Activated T-cell treated with anti-CD3 and anti-CD28 coated beads for 48 hours (primary cell): ENCODE measurements at places on chromosomes 12 and 14.
A peak's percentile ranks its signal among the peaks of the same experiment; 100 is the strongest.

GRCh38 chr14:93044121-93044520, 71.6 kb downstream of the ITPK1 start:
- DNase-seq: no peak

DNA sequence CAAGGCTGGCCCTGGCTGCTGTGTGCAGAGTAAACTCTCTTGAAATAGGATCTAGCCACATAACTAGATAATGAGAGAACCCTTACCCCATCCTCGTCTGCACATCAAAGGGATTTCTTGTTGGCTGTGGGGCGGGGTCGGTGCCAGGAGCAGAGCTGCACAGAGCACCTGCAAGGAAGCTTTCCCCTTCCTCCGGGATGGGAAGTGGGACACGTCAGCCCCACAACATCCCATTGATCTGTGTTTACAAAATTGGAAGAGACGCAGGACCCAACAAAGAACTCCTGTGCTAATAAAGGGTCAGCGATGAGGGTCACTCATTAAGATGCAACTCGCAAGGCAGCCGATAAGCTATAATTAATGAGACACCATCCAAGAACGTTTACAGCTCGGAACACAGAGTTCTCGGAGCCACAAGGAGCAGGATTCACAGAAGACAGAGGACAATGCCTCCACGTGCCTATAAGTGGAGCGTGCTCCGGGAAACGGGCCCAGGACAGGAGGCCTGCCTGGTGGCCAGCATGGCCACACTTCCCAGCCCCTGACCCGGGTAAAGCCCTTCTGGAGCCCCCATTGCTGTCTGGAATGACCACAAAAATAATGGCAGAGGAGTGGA, 171.5 kb downstream of the SLC15A4 start:
- DNase-seq: no peak

- DNase-seq: no peak
These were observed 45.6 kb upstream of the EGLN3 start for GRCh38 chr14:33996462-33996861.

GRCh38 chr12:93229494-93230325, 148.0 kb upstream of the NUDT4 start:
- no peak for DNase-seq

- DNase-seq: no peak
These were observed 208.5 kb upstream of the DIO2 start for GRCh38 chr14:80419769-80420168.

DNA sequence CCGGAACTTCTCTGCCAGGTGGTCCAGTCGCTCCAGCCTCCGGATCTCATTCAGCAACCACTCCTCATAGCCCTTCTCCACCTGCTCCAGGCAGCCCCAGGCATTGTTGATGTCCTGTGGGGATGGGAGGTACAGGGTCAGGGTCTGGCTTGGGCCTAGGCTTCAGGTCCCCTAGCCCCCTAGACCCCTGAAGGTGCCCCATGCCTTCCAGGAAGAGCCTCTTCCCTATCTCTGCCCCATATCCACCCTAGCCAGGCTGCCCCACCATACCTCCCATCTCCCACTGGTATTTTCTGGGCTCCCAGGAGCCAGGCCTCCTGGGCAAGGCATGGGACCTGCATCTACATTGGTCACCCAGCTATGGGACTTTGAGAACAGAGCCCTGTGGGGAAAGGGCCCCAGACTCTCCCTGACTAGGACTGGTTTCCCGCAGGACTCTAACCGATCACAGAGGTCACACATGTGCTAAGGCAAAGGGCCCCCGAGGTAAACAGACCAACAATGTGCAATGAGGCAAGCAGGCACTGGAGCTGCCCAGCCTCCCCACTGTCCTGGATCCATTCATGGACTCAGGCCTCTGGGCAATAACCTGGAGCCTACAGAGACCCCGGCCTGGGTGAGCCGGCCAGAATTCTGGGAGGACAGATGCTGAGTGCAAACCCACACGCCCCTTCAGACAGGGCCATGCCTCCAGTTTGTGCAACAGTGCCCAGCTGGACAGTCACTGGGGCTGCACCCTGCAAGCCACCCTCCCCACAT, 88.8 kb downstream of the ACTN1 start:
- DNase-seq: no peak

- DNase-seq: no peak
These were observed 164.2 kb downstream of the SSPN start for GRCh38 chr12:26359576-26359975.

GRCh38 chr12:43884683-43885410, 49.0 kb downstream of the TMEM117 start:
- DNase-seq: no peak

GRCh38 chr14:91681893-91682563, 49.9 kb downstream of the CATSPERB start:
- peak; percentile 3 for DNase-seq

DNA sequence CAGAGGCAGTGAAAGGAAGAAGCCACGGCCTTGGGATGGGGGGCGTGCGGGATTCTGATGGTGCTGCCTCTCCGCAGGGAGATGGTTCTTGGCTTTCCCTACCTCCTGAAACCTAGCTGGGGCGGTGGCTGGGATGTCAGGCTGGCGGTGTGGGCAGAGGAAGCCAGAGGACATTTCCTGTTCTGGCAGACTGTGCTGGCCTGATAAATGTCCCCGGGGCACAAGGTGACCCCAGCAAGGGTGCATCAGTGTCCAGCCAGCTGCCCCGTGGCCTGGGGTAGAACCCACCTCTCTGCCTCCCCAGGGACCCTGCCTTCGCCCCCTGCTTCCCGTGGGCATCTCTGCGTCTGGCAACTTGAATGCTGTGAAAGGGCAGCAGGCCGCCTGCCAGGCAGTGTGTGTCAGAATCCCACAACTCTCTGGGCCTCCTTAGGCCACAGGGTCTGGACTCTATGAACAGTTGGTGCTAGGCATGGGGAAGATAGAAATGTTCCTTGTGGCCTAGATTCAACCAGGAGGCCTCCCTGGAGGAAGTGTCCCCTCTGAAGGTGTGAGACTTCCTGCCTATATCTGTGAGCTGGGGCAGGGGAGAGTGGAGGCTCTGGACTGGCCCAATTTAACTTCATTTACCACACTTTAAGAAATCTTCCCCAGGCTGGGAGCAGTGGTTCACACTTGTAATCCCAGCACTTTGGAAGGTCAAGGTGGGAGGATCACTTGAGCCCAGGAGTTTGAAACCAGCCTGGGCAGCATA, 4.9 kb downstream of the SH2B3 start:
- no peak for DNase-seq

DNA sequence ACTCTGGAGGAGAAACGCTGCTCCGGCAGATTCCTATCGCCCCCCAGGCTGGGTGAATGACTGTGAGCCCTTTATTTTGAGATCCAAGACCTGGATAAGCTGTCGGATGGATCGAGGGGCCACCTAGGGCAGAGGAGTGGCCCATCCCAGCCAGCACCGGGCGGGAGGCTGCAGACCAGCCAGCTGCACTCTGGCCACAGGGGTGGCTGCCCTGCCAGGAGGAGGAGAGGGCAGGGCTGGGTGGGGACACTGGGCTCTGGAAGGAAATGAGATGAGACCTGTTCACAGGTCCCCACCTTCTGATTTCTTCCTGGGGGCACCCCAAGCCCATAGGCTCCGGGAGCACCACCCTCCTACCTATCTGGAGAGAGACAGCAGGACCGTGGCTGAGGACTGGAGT, 140.0 kb downstream of the PIWIL1 start:
- no peak for DNase-seq

- no peak for DNase-seq
These were observed 54.4 kb upstream of the KRR1 start for GRCh38 chr12:75565795-75566194.

GRCh38 chr12:15527201-15528080, 205.1 kb downstream of the PTPRO start:
- DNase-seq: no peak

GRCh38 chr14:98501836-98502235, 770.2 kb downstream of the BCL11B start:
- DNase-seq: no peak

DNA sequence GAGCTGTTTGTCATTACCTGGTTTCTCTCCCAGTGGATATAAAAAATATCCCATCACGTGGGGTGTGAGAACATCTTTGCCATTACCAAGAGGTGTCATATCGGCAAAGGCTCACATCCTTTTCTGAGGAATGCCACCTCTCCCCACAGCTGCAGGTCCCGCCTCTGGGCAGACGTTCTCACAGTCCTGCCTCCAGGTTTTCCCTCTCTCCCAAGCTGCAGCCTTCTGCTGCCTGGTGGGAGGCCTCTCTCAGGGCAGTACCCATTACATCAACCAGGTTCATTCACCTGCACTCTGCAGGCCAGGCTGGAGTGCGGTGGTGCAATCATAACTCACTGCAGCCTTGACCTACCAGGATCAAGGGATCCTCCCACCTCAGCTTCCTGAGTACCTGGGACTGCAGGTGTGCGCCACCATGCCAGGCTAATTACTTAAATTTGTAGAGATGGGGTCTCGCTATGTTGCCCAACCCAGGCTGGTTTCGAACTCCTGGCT, 15.0 kb upstream of the TMEM119 start:
- DNase-seq: no peak

GRCh38 chr12:72272091-72272661, at the start of gene TRHDE:
TRHDE (plus strand) TSS chr12:72272370; CDS start chr12:72272644, 274 bp downstream.
- DNase-seq: no peak

DNA sequence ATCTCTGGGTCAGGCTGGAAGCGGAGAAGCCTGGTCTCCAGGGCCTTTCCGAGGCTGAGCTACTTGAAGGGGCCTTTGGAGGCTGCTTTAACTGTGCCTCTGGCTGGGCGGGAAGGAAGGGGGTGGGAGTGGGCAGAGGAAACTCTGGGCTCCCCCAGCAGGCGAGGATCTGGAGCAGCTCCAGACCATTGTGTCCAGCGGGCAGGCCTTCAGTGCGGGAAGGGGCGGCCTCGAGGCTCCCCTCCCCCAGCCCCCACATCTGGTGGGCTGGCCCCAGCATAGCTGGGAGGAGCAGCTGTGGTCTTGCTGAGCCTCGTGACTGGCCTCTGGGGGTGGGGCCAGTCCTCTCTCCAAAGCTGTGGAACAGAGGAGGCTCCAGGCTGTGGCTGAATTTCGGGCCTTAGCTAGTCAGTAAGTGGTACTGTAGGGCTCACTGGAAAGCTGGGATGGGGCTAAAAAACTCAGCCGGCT, 3.4 kb downstream of the TAMALIN start:
- no peak for DNase-seq

DNA sequence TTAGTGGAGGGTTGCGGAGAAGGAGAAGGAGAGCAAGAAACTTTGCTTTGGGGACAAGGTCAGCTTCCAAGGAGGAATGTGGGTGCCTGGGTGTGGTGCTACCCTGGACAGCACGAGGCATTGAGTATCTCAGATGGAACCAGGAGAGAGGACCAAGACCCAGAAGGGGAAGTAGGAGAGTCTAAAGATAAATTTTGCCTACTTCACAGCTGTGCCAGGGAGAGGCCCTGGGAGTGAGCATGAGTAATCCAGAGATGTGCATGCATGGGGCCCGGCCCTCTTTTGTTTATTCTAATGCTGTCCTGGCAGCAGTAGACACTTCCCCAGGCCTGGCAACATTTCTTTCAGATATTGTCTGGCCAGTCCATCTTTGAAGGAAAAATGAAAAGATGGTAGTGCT, 49.5 kb upstream of the GNPNAT1 start:
- DNase-seq: no peak

DNA sequence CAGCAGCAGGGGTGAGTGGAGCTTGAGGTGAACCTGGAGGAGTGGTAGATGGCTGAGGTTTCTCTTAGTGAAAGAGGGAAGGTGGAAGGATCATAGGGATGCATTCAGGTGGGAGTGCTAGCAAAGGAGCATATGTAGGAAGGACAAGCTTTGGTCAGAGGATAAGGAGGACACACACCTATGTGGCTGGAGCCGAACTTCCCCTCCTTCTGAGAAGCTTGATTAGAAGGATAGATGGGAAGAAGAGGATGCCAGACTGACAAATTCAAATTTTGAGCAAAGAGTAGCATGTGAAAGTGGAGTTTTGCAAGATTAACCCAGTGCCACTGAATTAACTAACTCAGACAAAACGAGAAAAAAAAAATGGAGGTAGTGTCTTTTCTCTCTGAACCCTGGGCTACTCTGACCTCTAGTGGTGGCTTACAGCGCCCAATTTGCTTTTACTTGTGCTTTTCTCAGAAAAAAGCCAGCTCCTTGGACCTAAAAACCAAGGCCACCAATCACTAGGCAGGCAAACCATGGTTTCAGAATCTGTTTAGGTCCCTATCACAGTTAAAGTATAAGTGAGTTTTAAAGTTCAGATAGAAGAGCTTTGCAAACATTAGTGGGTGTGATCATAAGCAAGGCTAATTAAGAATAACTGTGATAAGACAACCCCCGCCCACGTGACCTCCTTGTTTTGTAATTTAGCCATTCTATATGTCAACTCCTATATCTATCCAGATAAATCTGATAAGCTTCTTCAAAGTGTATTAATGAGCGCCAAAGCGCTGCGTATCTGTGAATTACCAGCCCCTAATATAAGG, 15.5 kb downstream of the EMP1 start:
- peak; percentile 46 for DNase-seq

DNA sequence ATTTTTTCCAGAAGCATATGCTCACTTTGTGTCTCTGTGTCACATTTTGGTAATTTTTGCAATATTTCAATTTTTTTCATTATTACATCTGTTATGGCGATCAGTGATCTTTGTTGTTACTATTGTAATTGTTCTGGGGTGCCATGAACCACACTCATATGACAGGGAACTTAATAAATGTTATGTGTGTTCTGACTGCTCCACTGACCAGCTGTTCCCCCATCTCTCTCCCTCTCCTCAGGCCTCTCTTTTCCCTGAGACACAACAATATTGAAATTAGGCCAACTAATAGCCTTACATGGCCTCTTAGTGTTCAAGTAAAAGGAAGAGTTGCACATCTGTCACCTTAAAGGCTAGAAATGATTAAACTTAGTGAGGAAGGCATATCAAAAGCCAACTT, 46.0 kb downstream of the SCN8A start:
- no peak for DNase-seq
